ENCODE measurements at places on chromosomes 5 and 9.
A peak's percentile ranks its signal among the peaks of the same experiment; 100 is the strongest.

DNA sequence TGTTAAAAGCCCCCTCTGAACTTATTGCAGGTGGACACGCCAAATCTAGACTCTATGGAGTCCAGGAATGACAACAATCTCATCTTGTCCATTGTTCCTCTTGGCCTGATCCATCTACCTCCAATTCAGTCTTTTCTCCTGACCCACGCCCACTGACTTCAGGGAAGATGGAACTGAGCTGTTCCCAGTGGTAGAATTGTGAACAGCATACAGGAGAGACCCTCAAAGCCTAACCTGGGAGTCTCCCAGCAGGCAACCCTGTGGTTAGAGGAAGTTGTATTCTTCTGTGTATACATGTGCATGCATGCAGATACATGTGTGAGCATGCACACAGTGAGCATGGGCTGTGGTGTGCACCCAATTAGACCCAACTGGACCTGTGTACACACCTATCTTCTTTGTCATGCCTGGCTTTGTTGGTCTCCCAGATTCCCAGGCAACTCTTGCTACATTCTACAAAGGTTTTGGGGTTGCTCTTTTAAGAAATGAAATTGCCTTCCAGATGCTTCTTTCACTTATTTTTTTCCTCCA, 286.0 kb downstream of the ZSWIM6 start:
- no peak for DNase-seq

DNA sequence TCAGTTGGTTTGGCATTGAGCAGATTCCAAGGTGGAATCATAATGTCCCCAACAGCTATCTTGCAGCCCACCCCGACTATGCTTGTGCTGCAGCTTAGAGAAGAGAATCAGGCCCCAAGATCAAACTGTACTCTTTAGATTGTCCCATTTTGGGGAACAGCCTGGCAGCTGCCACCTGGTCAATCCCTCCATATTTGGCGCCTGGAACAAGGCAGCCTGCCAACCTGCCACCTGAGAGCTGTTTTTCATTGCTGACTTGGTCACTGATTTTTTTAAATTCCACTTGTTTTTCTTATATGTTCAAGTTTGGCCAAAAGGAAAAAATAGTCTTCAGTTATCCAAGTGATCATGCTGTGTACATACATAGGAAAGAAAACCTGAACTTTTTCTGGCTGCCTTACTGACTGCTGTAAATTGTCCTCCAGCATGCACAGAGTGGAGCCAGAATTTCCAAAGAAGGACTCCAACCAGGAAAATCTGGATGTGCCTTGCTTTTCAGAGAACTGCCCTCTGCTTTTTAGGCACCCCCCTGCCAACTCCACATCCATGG, 504.2 kb downstream of the ENC1 start:
- DNase-seq = no peak

DNA sequence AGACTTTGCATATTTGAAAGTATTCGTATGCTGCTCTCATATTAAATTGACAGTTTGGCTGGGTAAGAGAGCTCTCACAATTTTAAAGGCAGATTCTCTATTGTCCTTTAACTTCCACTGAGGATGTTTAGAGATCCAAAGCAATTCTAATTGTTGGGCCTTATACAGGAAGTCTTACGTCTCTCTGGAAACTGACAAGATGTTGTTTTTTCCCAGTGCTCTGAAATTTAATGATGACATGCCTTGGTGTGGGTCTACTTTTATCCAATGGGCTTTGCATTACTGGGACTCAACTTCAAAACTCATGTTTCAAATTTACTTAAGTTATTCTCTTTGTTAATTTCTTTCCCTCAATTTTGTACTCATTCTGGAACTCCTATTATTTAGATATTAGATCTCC, 191.5 kb downstream of the SNX18 start:
- DNase-seq = no peak

GRCh38 chr9:130129432-130130061, 42.7 kb upstream of the NCS1 start:
- DNase-seq = no peak

DNA sequence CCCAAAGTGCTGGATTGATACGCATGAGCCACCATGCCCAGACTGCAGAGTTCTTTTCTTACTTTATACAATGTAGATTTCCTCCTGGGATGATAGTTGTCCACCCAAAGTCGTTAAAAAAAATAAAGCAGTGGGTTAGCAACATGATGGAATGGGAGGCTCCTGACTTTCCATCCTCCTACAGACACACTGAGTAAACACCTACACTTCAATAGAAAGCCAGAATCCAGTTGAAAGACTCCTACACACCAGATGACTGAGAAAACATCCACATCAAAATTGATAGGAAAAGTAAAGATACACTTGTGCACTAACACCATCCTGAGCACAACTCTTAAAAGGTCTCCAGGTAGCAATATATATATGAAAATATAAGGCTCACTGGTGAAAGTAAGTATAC, 95.0 kb upstream of the TUT7 start:
- DNase-seq = no peak

DNA sequence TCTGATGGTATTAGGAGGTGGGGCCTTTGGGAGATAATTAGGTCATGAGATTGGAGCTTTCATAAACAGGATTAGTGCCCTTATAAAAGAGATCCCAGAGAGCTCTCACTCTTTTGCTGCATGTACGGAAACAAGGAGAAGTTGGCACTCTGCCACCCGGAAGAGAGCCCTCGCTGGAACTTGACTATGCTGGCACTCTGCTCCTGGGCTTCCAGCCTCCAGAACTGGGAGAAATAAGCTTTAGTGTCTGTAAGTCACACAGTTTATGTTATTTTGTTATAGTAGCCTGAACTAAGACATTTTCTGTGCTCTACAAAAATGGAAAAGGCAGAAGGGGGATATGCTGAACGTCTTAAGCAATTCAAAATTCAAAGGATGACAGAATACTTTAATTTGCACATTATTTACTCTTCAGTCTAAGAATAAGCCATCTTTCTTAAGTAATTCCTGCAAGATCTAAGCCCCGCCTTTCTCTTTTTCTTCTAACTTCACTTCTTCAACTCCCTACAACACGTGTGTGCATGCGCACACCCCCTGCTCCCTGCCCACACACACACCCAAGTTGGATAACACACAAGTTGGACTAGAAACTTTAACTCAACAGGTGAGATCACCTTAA, 17.3 kb downstream of the NFIB start:
- no peak for DNase-seq

DNA sequence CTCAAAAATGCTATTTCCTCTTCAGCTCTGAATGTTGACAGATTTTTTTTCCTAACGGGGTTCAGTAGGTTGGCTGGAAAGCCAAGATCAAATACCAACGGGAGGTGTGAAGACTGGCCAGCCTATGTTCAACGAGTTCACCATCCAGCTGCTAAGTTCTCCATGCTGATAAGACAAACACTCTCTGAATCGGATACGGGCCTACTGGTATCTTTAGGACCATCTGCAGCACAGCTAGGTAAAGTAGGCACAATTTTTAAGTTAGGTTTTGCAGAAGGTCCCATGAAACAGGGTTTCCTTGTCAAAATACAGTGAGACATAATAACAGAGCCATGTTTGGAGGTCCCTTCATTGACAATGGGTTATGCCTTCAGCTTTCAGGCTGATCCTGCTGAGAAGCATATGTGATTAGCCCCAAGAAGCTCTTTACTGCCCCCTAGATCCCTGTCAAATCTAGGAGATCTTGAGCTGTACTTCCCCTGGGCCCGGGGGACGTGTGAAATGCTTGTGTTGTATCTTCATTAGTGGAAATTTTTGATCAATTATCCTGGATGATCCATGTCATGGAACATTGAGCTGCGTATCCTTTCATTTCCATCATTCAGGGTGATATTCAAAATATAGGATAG, 60.6 kb downstream of the PGM5 start:
- no peak for DNase-seq

DNA sequence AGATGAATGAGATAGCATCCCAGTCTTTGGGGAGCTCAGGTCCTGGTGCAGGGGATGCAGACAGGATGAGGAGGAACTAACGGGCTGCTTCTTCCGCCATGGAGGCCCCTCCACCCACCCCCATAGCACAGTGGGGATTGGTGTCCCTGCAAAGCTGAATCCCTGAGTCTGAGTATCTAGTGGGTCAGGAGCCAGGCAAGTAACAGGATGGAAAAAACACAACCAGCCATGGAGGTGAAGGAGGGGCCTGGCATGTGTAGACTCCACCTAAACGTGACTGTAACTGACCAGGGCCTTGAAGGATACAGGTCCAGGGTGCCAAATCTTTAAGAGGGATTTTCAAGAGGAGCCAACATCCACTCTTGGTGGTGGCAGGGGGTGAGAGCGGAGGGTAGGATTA, 327.8 kb upstream of the MSX2 start:
- DNase-seq = no peak

DNA sequence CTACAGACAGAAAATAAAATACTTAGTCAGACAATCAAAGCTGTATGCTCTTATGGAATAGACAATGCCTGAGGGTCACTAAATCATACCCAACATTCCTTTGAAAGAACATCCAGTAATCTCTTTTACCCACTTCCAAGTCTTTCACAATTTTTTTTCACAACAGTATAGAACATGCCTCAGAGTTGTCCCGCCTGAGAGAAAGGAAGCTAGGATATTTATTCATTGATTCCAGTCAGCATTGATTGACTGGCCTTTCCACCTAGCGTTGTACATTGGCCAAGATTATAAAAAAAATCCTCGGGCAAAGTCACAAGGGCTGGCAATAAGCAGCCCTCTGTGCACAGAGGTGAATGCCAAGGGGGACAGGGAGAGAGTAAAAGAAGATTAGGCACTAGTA, 318.1 kb upstream of the PIK3R1 start:
- no peak for DNase-seq

DNA sequence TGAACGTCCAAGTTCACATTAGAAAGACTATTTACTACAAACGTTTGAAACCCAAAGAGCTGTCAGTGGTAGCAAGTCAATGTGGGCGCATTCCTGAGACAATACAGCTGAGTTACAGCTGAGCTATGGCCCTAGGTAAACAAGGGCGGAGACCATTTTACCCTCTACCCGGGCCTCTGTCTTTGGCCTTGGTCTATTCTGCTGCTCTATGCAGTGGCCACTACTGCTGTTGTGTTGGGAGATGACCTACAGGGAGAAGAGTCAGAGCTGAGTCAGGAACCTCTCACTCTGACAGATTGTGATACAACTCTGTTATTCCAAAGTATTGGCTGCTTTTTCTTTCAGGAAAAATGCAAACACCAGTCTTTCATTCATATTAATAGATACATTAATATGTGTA, 700.6 kb downstream of the SEMA5A start:
- no peak for DNase-seq

GRCh38 chr9:126399251-126399650, 72.6 kb downstream of the MVB12B start:
- DNase-seq = no peak

DNA sequence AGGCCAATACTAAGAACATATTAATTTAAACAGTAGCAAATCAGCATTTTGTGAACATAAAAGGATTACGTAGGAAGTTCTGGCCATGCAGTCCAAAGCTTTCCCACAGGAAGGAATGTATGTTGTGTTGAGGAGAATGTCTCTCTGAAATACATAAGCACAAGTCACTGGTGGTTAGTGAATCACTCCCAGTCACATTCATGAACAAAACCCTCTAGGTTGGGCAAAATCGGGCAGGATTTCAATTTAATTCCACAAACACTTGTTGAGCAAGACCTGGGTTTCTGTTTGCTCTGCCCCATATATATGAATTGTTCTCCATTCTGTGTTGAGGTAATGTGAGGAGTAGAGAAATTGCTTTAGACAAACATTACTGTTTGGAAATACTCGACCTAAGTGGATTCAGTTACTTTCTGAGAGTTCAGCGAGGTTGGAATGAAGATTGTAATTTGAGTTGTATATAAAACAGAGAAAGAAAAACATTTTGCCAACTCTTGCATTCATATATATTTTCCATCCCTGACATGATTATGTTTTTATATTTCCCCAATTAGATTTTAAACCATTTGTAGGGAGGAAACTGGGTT, 127.6 kb upstream of the RPS23 start:
- no peak for DNase-seq

- no peak for DNase-seq
Measured at GRCh38 chr5:93433422-93433821, 147.6 kb downstream of the NR2F1-AS1 start.

- no peak for DNase-seq
Measured at GRCh38 chr5:135533794-135534193, 2.0 kb downstream of the NEUROG1 start.

DNA sequence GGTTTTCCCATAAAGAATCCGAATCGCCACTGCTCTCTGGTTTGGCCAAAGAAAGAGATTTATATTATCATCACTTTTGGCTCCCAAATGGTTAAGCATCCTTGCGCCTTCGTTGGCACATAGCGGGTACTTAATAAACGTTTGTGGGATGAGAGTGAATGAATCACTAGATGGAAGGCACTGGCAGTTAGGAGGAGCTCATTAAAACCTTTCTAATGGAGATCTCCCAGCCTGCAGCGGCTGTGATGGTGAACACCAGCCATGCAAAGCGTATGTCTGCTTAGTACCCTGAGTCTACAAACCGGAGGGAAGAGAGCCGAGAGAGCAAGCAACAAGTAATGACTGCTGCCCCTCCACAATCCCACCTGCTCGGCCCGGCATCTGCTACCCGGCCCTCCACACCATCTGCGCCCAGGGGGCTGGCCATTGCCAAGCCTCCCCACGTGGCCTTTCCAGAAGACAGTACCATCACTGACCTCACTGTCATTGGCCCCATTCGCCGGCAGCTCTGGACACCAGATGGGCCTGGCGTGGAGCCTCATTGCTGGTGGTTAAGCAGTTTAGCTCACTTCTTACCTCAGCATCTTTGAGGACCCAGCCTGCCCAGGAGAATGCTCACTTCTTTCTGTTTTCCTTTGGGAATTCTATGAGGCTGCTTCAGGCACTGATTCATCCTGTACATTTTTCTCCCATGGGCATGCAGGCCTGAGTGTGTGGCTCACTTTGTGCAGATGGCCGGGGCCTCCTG, 39.3 kb upstream of the ANKRD33B start:
- peak; percentile 79 for DNase-seq

- DNase-seq = no peak
Measured at GRCh38 chr5:56922922-56923321, 13.5 kb downstream of the SETD9 start.

- no peak for DNase-seq
Measured at GRCh38 chr5:175718401-175719108, 60.7 kb downstream of the HRH2 start.

GRCh38 chr9:89382026-89382986, 64.0 kb downstream of the SECISBP2 start:
- no peak for DNase-seq

- DNase-seq = no peak
Measured at GRCh38 chr5:82277613-82277986, 554 bp downstream of the RPS23 start.

- no peak for DNase-seq
Measured at GRCh38 chr9:120688758-120689157, 25.5 kb downstream of the MEGF9 start.

- DNase-seq = no peak
Measured at GRCh38 chr9:131590907-131591844, 45.9 kb downstream of the PRRT1B start.

GRCh38 chr9:125601961-125602360, 105.0 kb downstream of the MAPKAP1 start:
- no peak for DNase-seq

GRCh38 chr5:150623152-150623877, 17.1 kb upstream of the SYNPO start:
- DNase-seq = no peak

- no peak for DNase-seq
Measured at GRCh38 chr9:81861644-81862043, 66.6 kb upstream of the SPATA31D4 start.

All from chondrocyte (in vitro differentiated cells).